Fibroblast of lung (primary cell): ENCODE measurements at places on chromosomes 4 and X. TPM values are rescaled to one million over a fixed set of nuclear protein-coding genes. Genes with fewer than 3 reads are reported as not detected.

The EREG gene
- total RNA-seq, result 2.8 and 9.9 TPM in 2 replicates

DNA sequence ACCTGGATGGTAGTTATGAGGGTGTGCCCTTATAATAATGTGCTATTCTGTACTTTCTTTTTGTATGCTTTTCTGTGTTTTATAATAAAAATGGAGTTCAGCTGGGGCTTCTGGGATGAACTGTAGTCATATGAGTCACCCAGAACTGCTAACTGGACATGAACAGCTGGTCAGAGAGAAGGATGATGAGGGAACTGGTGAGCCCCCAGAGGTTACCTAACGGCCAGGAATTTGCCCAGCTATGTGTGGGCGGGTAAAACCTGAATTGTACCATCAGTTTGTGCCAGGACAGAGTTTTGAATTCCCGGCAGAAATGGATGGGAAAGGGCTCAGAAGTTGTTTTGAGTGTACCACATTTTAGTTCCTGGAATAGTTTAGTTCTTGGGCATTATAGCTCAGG is 138.0 kb upstream of the USP9X start:
- no peaks in the 10 kb centered on the region for H3K4me1 ChIP-seq
- H3K27ac ChIP-seq, result no peak overlapping the region
- no peaks in the 10 kb centered on the region for H3K36me3 ChIP-seq
- H3K27me3 ChIP-seq, result no peaks in the 10 kb centered on the region

- DNase-seq, result no peak
- no peaks in the 10 kb centered on the region for H3K4me1 ChIP-seq
- no peaks in the 10 kb centered on the region for H3K27me3 ChIP-seq
- H3K36me3 ChIP-seq, result no peaks in the 10 kb centered on the region
- H3K4me3 ChIP-seq, result no peak overlapping the region
Observed at GRCh38 chrX:68917799-68918198, 89.0 kb downstream of the EFNB1 start.

DNA sequence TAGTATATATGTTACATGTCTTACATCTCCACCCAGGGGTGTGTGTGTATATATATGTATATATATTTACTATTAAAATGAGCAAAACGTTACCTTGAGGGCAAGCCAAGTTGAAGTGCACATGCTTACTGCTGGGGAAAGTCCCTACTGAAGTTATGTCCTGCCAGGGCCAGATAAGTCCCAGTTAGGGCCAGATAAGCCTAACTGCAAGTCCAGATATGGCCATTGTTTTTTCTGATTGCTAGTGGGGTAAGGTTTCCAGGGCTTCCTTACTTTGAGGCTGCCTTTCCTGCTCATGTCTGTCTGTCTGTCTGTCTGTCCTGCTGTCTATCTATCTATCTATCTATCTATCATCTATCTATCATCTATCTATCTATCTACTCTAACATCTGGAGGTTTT is 19.3 kb upstream of the ZNF81 start:
- no peaks in the 10 kb centered on the region for H3K36me3 ChIP-seq
- no peak overlapping the region for H3K4me3 ChIP-seq
- H3K4me1 ChIP-seq, result no peaks in the 10 kb centered on the region
- DNase-seq, result no peak

DNA sequence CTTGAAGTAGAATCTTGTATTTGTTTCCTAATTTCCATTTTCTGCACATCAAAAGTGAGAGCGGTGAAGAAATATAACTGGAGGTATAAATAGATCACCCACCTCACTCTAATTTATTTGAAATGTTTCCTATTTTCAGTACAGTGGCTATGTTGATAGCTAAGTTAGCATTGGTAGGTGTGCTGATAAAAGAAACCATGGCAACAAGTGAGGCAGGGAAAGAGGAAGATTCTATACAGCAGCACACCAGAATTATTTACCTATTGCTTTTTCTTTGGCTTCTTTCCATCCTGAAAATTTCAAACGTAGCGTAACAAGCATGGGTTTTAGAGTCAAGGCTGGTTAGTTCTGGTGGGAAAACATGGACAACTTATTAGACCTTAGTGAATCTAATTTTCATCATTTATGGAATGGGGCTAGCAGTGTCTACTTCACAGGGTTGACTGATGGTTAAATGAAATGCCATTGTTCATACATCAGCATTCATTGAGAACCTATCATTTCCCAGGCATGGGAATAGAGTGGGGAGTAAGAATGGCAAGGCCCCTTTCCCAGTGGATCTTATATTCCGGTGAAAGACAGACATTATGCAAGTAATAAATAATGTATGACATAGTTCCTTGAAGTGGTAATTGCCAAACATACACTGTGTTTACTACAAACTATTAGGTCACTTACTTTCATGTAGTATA is 30.6 kb upstream of the CTSO start:
- no peak overlapping the region for H3K4me3 ChIP-seq
- no peaks in the 10 kb centered on the region for H3K4me1 ChIP-seq

The CXCL8 gene
- total RNA-seq, result 1.3 TPM in 2 replicates

GRCh38 chr4:136012220-136012619 is 1520.1 kb downstream of the PCDH18 start:
- no peaks in the 10 kb centered on the region for H3K27me3 ChIP-seq
- no peak for DNase-seq
- H3K4me3 ChIP-seq, result no peak overlapping the region
- H3K36me3 ChIP-seq, result no peaks in the 10 kb centered on the region

The ZAR1 gene
- not detected in 2 replicates for total RNA-seq

The HTN1 gene
- not detected in 2 replicates for total RNA-seq

GRCh38 chr4:185470501-185471195 is 885 bp downstream of the CCDC110 start:
- H3K27me3 ChIP-seq, result peaks cover 5% of the 10 kb centered on the region
- peak; percentile 10 for DNase-seq
- H3K36me3 ChIP-seq, result no peaks in the 10 kb centered on the region

The FATE1 gene
- not detected in 2 replicates for total RNA-seq

DNA sequence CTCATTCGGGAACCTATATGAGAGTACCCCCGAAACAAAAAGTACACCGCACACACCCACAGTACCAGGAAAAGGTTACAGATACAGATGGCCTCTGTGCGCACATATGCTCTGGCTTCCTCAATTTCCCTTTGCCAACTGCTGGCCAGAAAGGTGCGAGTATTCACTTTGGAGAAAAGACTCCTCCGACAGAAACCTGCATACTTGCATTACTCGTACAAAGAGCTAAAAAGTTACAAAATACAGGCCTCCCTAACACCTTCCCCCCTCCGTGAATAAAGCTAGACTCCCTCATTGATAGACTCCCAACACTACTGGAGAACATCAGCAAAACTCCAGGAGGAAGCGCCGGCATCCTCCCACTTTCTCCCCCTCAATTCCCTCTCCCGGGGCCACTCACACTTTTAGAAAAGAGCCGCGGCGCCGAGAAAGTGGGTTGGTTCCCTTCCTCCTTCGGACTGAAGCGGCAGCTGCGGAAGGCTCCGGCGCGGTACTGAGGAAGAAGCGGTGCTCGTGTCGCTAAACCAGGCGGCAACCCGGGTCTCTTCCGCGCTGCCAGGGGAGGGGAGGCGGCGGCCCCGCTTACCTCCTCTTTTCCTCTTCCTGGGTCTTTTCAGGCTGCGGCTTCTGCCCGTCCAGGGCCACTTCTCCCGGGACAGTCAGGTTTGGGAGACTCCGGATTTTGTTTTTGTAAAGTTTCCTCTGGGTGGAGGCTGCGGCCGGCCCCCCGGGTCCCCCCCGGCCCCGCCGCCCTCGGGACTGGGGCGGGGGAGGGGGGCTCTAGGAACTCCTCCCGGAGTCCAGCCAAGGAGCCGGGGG is 1.1 kb downstream of the FBXW7 start:
- H3K27me3 ChIP-seq, result no peaks in the 10 kb centered on the region
- H3K4me3 ChIP-seq, result peak overlapping the region; percentile 99
- peak overlapping the region; percentile 97 for H3K27ac ChIP-seq
- no peaks in the 10 kb centered on the region for H3K36me3 ChIP-seq
- peak; percentile 14 for DNase-seq
- peaks cover 3% of the 10 kb centered on the region for H3K4me1 ChIP-seq

- no peaks in the 10 kb centered on the region for H3K36me3 ChIP-seq
- DNase-seq, result peak; percentile 40
- no peaks in the 10 kb centered on the region for H3K4me1 ChIP-seq
- peaks cover 39% of the 10 kb centered on the region for H3K27me3 ChIP-seq
- H3K4me3 ChIP-seq, result peak overlapping the region; percentile 46
Observed at GRCh38 chr4:25088093-25088952, 57.6 kb upstream of the LGI2 start.

DNA sequence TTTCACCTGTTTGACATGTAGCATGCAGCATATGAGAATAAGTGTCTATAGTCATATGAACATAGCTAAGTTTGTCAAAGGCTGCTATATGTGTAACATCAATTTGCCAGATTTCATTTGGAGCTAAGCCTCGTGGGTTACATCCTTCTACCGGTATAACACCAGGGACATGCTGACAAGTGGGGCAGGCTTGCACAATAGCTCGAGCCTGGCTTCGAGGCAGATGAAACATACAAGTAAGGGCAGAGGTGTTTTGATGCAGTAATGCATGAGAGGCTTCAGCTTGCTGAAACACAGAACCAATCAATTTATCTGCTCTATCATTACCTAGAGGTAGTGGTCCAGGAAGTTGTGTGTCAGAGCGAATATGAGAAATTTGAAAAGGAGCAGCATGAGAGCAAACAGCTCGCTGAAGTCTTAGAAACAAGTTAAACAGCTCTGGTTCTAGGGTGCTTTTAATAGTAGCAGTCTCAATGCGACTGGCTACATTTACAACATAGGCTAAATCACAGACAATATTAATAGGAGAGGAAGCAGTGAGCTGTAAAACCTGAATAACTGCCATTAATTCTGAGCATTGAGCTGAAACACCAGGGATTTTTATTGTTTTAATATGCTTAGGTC is 14.9 kb upstream of the UGDH start:
- no peaks in the 10 kb centered on the region for H3K27me3 ChIP-seq
- no peak overlapping the region for H3K4me3 ChIP-seq
- no peaks in the 10 kb centered on the region for H3K36me3 ChIP-seq
- no peak overlapping the region for H3K27ac ChIP-seq

DNA sequence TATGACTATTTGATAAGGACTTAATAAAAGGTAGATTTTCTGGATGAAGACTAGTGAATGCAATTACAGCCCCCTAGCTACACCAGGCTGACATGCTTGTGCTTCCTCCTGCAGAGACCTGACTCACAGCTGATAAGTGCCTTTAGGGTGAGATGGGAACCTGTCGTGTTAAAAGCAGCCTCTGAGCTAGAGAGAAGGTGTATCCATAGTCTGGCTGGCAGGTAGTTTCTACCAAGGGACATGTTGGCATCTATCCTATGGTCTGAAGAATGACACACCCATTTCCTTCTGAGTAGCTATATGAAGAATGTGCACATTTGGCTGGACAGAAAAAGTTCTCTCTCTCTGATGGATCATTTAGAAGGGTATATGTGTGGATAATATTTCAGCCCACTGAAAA is 64.1 kb downstream of the PARM1 start:
- no peaks in the 10 kb centered on the region for H3K27me3 ChIP-seq
- H3K4me1 ChIP-seq, result no peaks in the 10 kb centered on the region
- no peak for DNase-seq

- no peak for DNase-seq
- H3K27me3 ChIP-seq, result no peaks in the 10 kb centered on the region
- H3K4me1 ChIP-seq, result no peaks in the 10 kb centered on the region
- H3K4me3 ChIP-seq, result no peak overlapping the region
- H3K27ac ChIP-seq, result no peak overlapping the region
Observed at GRCh38 chrX:140447150-140447549, 57.7 kb downstream of the SOX3 start.

- H3K27me3 ChIP-seq, result no peaks in the 10 kb centered on the region
- H3K4me1 ChIP-seq, result no peaks in the 10 kb centered on the region
- no peak for DNase-seq
- H3K4me3 ChIP-seq, result no peak overlapping the region
- no peak overlapping the region for H3K27ac ChIP-seq
Observed at GRCh38 chr4:150369434-150370380, 212.2 kb upstream of the MAB21L2 start.

GRCh38 chr4:66974665-66975064 is 570.6 kb downstream of the CENPC start:
- no peaks in the 10 kb centered on the region for H3K4me1 ChIP-seq
- no peak overlapping the region for H3K4me3 ChIP-seq
- H3K36me3 ChIP-seq, result no peaks in the 10 kb centered on the region
- no peak overlapping the region for H3K27ac ChIP-seq
- no peaks in the 10 kb centered on the region for H3K27me3 ChIP-seq

DNA sequence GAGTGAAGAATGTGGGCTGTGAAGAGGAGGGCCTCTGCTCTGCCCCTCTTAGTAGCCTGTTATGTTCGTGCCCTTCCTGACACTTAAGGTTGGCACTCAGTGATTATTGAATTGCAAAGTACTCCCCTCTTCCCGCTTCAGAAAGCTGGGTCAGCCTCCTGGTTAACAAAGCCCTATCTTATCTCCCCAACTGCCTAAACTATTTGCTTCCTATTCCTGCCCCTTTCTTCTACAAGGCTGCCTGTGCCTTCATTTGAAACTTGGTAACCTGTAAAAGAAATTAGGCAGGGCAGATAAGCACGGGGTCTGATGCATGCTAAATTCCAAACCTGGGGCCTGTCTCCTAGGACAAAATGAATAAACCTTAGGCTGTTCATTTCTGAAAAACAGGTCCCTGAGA is 23.1 kb upstream of the TMEM150C start:
- H3K27me3 ChIP-seq, result peaks cover 3% of the 10 kb centered on the region
- DNase-seq, result no peak
- H3K4me3 ChIP-seq, result no peak overlapping the region
- no peaks in the 10 kb centered on the region for H3K36me3 ChIP-seq
- no peaks in the 10 kb centered on the region for H3K4me1 ChIP-seq

GRCh38 chrX:828411-828959 is 197.9 kb downstream of the SHOX start:
- H3K36me3 ChIP-seq, result no peaks in the 10 kb centered on the region
- no peak overlapping the region for H3K27ac ChIP-seq
- DNase-seq, result no peak
- no peaks in the 10 kb centered on the region for H3K4me1 ChIP-seq
- H3K4me3 ChIP-seq, result no peak overlapping the region
- no peaks in the 10 kb centered on the region for H3K27me3 ChIP-seq

- no peaks in the 10 kb centered on the region for H3K27me3 ChIP-seq
- no peak for DNase-seq
- no peak overlapping the region for H3K4me3 ChIP-seq
- H3K4me1 ChIP-seq, result no peaks in the 10 kb centered on the region
- H3K27ac ChIP-seq, result no peak overlapping the region
- H3K36me3 ChIP-seq, result no peaks in the 10 kb centered on the region
Observed at GRCh38 chr4:100100985-100101384, 89.3 kb downstream of the DDIT4L start.

- H3K27me3 ChIP-seq, result no peaks in the 10 kb centered on the region
- H3K4me1 ChIP-seq, result no peaks in the 10 kb centered on the region
- no peak for DNase-seq
- H3K36me3 ChIP-seq, result no peaks in the 10 kb centered on the region
- H3K27ac ChIP-seq, result no peak overlapping the region
Observed at GRCh38 chr4:18442957-18443356, 421.4 kb upstream of the LCORL start.

The SLC49A3 gene
- total RNA-seq, result 3.9 and 5.1 TPM in 2 replicates
